ENCODE measurements at places on chromosomes 16 and 17. TPM values are rescaled to one million over a fixed set of nuclear protein-coding genes. Genes with fewer than 3 reads are reported as not detected.

- H3K27me3 ChIP-seq, result no peaks in the 10 kb centered on the region
- H3K4me1 ChIP-seq, result peaks cover 20% of the 10 kb centered on the region
- H3K27ac ChIP-seq, result peak overlapping the region; percentile 51
- no peak for DNase-seq
These were observed 197.1 kb upstream of the TBX2 start for GRCh38 chr17:61202564-61202963.

DNA sequence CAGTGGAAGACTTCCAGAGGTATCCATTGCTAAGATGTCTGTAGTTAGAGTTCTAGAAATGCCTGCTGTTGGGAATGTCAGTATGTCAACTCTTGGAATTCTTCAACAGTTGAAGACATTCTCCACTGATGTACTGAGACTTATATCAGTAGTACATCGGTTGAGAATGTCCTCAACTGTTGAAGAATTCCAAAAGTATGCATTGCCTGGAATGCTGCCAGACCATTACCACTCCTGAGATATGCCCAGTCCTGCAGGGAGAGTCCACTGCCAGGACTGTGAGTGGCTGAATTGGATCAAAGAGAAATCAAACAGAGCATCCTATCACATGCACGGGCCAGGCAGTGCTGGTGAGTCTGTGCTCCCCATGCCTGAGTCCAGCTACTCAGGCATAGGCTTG, 42.0 kb downstream of the IL21R start:
- peaks cover 8% of the 10 kb centered on the region for H3K36me3 ChIP-seq
- no peaks in the 10 kb centered on the region for H3K4me1 ChIP-seq
- DNase-seq, result no peak
- no peak overlapping the region for H3K4me3 ChIP-seq
- H3K27ac ChIP-seq, result no peak overlapping the region

DNA sequence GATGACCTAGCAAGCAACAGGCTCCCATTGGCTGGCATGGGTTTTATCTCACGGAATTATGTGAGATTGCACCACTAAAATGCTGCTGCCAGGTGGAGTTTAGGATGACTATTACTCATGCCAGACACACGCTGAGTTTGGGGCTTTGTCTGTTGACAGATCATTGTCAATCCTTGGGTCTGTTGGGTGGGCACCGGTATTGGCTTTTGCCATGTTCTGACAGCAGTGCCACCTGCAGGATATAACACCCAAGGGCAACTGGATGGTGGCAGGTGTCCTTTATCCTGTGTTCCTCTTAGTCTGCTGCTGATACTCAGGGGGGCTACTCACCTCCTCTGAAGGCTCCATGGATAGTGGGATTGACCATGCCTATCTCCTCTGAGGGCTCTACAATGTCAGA, 221.6 kb upstream of the DYNLRB2 start:
- no peak for DNase-seq
- H3K36me3 ChIP-seq, result no peaks in the 10 kb centered on the region
- H3K4me3 ChIP-seq, result no peak overlapping the region
- no peak overlapping the region for H3K27ac ChIP-seq
- no peaks in the 10 kb centered on the region for H3K27me3 ChIP-seq
- H3K4me1 ChIP-seq, result no peaks in the 10 kb centered on the region

The PRSS8 gene
- total RNA-seq, result 75.4 TPM

GRCh38 chr17:42754782-42755181, 6.2 kb upstream of the RAMP2 start:
- H3K36me3 ChIP-seq, result no peaks in the 10 kb centered on the region
- no peak overlapping the region for H3K27ac ChIP-seq
- peaks cover 21% of the 10 kb centered on the region for H3K4me1 ChIP-seq
- no peaks in the 10 kb centered on the region for H3K27me3 ChIP-seq
- H3K4me3 ChIP-seq, result no peak overlapping the region

GRCh38 chr17:73349138-73349537, 37.3 kb upstream of the CDC42EP4 start:
- H3K4me3 ChIP-seq, result no peak overlapping the region
- H3K27ac ChIP-seq, result no peak overlapping the region
- no peaks in the 10 kb centered on the region for H3K4me1 ChIP-seq

The CEP20 gene
- total RNA-seq, result 24.1 TPM

- no peaks in the 10 kb centered on the region for H3K27me3 ChIP-seq
- no peaks in the 10 kb centered on the region for H3K4me1 ChIP-seq
- H3K36me3 ChIP-seq, result peaks cover 55% of the 10 kb centered on the region
- H3K4me3 ChIP-seq, result no peak overlapping the region
These were observed 119.1 kb downstream of the BANP start for GRCh38 chr16:88070341-88070740.

The ATPAF2 gene
- 22.9 TPM for total RNA-seq

- H3K4me1 ChIP-seq, result peaks cover 73% of the 10 kb centered on the region
- H3K27me3 ChIP-seq, result peaks cover 100% of the 10 kb centered on the region
- no peak overlapping the region for H3K27ac ChIP-seq
- H3K4me3 ChIP-seq, result peak overlapping the region; percentile 29
- no peaks in the 10 kb centered on the region for H3K36me3 ChIP-seq
These were observed 747 bp upstream of the LHX1 start for GRCh38 chr17:36936455-36937000.

The HSF4 gene
- 76.3 TPM for total RNA-seq

The SLFN12 gene
- 16.7 TPM for total RNA-seq

DNA sequence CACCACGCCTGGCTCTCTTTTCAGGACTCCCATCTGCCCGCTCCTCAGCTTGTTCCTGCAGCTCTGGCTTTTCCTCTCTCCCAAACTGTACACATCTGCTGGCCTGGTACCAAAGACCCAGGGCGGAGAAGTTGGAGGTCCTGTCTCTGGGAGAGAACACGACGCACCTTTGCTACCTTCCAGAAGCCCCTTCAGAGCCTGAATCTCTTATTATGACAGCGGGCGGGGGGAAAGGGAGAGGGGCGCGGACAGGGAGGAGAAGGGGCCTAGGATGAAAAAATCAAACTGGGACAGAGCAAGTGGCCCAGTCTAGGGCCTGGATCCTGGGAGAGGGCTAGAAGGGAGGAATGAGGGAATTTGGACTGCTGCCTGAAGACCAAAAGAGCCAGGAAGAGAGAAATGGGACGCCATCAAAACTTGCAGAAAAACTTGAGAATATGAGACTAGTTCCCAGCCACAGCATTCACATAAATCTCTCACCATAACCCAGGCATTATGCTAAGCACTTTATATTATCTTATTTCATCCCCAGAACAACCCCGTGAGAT, 2.5 kb upstream of the PER1 start:
- peak overlapping the region; percentile 73 for H3K4me3 ChIP-seq
- peaks cover 33% of the 10 kb centered on the region for H3K36me3 ChIP-seq
- DNase-seq, result no peak
- peaks cover 70% of the 10 kb centered on the region for H3K4me1 ChIP-seq
- no peaks in the 10 kb centered on the region for H3K27me3 ChIP-seq

DNA sequence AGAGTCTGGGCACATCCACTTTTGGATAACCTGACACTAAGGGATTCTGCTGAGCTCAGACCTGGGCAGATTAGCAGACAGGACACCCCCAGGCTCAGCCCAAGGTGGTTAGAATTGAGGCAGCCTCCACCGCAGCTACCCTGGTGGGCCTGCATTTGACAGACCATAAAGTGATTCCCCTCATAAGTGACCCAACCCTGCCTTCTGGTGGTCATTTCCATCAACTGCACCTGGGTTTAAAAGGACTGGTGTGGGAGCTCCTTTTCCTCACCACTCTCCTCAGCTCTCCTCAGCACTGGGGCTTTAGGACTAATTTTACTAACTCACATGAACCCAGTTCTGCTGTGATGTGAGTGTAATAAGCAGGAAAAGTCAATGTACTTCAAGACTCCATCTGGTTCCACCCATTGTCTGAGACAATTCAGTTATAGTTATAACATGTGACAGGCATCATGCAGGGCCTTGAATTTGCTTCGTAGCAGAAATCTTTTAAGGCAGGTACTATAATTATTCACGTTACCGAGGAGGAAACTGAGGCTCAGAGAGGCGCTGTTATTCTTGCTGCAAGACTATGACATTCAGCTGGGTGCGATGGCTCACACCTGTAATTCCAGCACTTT, 42.5 kb downstream of the MYH3 start:
- H3K4me1 ChIP-seq, result peaks cover 8% of the 10 kb centered on the region
- no peak for DNase-seq
- no peak overlapping the region for H3K27ac ChIP-seq
- no peaks in the 10 kb centered on the region for H3K27me3 ChIP-seq

The CIBAR2 gene
- total RNA-seq, result 12.8 TPM

GRCh38 chr17:18981335-18981641, 23.3 kb downstream of the FAM83G start:
- no peak for DNase-seq
- no peak overlapping the region for H3K27ac ChIP-seq
- no peak overlapping the region for H3K4me3 ChIP-seq
- H3K4me1 ChIP-seq, result no peaks in the 10 kb centered on the region
- H3K27me3 ChIP-seq, result no peaks in the 10 kb centered on the region

The CA7 gene
- not detected for total RNA-seq

All from lower lobe of right lung (tissue), 2 donors.